ENCODE measurements at places on chromosomes 7 and 10.
A peak's percentile ranks its signal among the peaks of the same experiment; 100 is the strongest.

DNA sequence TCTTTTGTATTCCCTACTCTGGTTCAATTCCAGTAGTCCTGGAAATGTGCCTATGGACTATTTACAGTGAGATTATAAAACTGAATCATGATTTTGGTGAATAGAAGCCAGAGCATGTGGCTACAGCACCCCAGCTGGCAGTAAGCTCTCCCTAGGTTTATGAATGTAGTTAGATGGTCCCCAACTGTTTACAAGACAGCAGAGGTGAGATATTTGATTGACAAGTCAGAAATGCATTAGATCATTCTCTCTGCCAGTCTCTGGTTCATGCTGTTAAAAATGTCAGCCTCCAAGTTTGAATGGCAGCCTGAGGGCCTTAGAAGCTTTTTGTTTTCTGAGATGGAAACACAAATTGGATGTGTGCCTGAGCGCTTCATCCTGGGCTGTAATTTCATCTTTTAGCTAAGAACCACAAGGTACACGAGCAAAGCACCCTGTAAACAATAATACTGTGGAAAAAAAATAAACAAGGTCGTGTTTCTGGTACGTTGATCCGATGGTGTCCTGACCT, 85.0 kb downstream of the BTRC start:
- DNase-seq, result no peak

- DNase-seq, result no peak
Observed at GRCh38 chr7:40186586-40186985, 51.8 kb downstream of the SUGCT start.

GRCh38 chr10:83045731-83046130, 1093.6 kb upstream of the GHITM start:
- no peak for DNase-seq

- no peak for DNase-seq
Observed at GRCh38 chr7:70353946-70354335, 755.7 kb downstream of the AUTS2 start.

- DNase-seq, result no peak
Observed at GRCh38 chr10:127196282-127197153, at the start of gene INSYN2A. INSYN2A (minus strand) TSS chr10:127196591; CDS start chr10:127176395, 20,196 bp downstream.

- no peak for DNase-seq
Observed at GRCh38 chr7:84674236-84674913, 479.8 kb upstream of the SEMA3A start.

DNA sequence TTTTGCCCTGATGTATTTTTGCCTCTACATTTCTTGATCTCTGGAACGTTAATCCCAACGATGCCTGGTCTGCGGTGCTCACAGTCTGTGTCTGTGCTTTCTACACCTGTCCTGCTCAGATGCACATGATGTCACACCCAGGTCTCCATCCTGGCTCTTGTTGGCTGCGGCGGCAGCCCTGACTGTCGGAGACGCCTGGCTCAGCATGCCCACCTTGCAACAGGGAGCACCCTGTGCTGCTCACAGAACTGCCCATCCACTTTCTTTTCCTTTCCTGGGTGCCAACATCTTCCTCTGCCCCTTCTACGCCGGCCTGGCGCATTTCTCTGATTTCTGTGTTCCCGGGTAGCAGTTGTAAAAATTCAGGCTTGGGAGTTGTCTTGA, 106.2 kb downstream of the CUX1 start:
- no peak for DNase-seq

- DNase-seq, result no peak
Observed at GRCh38 chr7:37040330-37040729, 316.0 kb upstream of the AOAH start.

DNA sequence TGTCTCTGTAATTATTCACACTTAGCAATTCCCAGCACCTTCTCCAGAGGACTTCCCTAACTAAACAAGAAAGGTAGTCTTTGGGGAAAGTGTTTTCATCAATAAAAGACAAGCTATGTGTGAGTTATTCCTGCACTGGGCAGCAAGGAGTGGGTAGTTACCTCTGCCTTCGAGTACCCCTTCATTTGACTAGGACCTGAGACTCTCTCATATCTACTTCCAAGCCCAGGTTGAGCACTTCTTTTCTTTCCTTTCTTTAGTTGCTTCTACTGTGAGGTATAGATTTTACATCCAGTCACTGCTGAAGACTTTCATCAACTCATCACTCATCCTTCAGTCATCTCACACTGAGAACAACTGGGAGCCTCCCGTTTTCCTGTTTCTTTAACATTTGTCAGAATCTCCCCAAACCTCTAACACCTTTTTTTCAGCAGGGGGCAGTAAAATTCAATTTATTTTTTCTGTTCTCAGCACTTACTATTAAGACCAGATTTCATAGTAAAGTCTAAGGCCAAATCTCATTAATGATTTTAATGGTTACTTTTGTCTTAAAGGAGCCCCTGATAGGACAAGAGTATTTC, 80.1 kb upstream of the PRSS1 start:
- DNase-seq, result no peak

DNA sequence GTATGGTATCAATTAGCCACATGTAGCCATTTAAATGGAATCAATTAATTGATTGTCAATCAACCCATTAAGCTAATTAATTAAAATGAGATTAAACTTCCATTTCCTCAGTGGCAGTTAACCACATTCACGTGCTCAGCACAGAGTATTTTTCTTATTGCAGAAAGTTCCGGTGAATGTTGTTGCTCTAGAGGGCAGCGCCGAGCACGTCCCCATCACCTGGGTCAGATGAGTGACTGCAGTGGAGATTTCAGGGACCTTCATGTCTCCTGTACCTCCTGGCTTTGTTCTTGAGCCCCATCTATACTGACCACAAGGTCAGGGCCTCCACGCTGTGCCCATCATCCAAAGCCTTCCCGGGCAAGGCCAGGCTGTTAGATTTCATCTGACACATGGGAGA, 168.8 kb upstream of the MKI67 start:
- no peak for DNase-seq

DNA sequence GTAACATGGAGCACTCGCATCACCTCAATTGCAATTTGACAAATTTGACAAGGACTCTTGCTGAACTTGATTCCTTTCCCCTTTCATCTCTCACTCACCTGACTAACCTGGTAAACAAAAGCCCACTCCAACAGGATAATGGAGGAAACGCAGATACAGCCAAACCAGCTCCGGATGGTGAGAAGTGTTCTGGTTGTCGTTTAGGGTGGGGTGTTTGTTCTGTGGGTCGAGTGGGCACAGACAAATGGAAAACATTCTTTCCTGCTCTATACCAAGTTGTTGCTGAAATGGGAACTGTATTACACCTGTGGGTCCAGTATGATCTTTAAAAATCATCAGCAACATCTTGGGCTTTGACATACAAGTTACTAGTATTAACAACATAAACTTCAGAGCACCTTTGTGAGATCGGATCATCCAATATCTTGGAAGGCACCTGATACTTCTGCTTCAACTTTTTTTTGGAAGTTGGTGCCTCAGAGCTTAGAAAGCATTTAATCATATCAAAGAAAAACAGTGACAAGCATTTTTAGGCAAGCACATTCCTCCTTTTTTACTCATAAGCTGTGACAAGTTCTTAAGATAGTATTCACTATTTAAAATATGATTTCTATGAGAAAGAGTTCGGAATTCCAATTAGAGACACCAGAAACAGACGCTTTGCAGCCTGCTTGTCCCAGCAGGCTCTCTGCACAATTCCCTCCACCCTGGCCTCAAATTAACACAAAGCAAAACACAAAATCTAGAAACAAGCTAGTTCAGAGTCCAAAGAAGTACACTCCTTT, 58.1 kb downstream of the CCDC186 start:
- DNase-seq, result no peak

GRCh38 chr10:59102394-59102793, 74.0 kb upstream of the PHYHIPL start:
- DNase-seq, result no peak

- DNase-seq, result no peak
Observed at GRCh38 chr7:34675749-34676374, 17.8 kb downstream of the NPSR1 start.

DNA sequence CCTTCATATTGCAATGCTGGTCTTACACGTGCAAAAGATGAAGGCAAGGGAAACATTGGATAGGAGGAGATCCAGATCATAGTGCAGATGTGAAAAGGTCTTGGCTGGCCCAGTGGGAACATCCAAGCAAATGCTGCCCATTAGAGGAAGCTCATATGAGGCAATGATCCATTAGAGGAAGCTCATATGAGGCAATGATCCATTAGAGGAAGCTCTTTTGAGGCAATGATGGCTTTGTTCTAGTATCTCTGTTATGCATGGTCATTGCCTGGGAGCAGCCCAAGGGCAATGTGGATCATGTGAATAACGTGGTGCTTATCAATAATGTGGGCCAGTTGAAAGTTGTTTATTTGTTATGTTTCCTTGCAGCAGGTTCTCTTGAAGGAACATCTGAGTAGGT, 37.8 kb downstream of the STEAP4 start:
- DNase-seq, result no peak

DNA sequence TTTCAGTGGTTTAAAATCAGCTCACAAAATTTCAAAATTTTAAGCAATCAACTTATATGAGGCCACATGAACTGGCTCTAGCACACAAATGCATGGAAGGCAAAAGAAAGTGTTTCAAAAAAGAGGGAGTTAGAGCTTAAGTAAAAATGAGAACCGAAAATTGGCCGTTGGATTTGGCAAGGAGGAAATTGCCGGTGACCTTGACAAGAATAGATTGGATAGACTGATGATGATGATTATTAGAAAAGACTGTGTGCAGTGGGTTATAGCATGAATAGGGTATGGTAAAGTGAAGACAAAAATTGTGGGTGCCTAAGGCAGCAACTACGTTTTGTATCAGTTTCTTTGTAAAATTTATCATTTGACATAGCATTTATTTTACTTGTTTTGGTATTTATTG, 175.7 kb downstream of the SEMA3D start:
- no peak for DNase-seq

- no peak for DNase-seq
Observed at GRCh38 chr7:516606-517456, 2.8 kb downstream of the PDGFA start.

DNA sequence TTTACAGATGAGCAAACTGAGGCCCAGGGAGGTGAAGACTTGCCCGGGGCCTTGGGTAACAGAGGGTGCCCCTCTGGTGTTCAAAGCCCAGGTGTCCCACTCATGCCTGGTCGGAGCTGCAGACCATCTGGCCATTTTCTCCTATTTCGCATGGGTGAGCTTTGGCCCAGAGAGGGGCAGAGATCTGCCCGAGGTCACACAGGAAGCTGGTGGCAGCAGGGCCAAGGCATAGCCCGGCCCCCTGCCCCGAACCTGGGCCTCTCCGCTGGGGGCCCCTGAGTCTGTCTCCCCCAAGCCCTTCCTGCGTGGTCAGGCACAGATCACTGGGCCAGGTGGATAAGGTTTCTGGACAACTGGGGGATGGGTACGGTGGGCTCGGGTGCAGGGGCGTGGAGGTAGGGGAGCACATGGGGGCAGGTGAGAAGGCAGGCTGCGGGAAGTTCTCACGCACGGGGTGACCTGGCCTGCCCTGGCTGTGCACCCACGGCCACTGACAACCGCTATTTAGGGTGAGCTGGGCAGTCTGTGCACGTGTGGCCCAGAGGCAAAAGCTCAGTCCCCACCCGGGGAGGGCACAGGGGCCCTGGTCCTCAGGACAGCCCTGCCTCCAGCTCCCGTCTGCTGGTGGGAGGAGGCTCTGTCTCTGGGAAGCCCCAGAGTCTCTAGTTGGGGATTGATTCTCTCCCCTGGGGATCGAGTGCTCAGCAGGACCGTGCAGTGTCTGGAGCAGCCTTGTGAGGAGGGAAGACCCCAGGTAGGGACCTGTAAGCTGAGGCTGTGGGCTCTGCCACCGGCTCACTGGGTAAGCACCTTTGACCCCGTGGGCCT, 68.6 kb downstream of the UNCX start:
- DNase-seq, result no peak

GRCh38 chr7:69738396-69738951, 140.2 kb downstream of the AUTS2 start:
- DNase-seq, result no peak

- DNase-seq, result no peak
Observed at GRCh38 chr10:132186488-132187429, at the start of gene DPYSL4. DPYSL4 (plus strand) TSS chr10:132186948; CDS start chr10:132187064, 116 bp downstream.

DNA sequence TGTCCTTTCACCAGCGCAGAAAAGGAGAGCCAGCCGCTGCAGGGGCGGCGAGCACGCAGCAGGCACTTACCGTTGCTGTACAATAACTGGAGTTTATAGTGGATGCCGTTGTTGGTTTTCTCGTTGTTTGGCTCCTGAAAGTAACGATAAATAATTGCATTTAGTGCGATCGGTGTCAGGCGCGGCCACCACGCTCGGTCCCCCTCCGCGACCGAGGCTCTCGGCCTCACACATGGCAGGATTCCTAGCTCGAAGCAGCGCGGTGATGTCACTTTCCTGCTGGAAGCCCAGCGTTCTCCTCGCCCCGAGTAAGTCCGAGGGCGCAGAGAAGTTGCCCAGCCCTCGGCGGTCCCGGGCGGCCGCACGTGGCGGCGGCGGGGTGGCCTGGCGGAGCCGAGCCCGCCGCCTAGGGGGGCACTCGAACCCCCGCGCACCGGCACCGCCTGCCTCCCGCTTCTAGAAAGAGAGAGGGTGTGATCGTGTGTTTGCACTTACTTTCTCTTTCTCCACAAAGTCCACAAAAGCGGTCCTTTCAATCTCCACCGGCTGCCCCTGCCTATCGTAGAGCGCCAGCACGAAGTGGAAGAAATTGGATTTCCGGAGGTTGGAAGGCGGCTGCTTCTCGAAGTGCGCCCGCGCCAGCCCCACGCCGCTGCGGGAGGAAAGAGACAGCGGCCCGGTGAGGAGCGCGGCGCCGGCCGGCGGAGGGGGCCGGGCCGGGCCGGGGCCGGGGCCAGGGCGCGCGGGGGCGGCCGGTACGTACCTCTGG, 1.0 kb downstream of the EBF3 start:
- no peak for DNase-seq

- DNase-seq, result no peak
Observed at GRCh38 chr10:116692225-116692624, 50.1 kb downstream of the HSPA12A start.

DNA sequence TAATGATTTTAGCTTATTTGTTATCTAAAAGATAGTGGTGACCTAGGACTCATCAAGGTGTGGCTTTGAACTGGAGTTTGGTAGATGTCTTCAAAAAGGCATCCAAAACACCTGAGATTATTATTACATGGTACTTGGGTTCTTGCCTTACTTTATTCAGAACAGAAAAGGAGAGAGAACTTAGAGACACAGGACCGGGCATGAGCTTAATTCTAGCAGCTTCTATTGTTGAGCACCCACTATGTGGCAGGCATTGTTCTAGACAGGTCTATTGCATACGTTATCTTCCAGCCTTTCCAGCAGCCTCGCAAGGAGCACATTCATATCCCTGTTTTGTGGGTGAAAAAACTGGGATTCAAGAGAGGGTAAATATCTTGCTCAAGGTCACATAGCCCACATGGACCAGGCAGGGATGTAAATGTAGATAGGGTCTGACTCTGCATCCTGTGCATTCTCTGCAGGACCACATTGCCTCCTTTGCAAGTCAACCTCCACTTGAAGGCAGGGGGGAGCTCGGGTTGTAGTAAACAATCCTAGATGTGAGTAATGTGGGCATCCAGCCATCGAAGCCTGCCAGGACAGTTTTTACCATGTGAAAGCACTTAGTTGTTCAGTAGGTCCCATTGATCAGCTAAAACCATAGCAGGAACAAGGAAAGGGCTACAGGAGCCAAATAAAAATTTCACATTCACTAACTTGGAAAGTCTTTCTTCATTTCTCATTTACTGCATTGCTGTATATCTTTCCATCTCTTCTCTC, 551.4 kb downstream of the LRMDA start:
- DNase-seq, result no peak

GRCh38 chr7:118305671-118306070, 81.2 kb downstream of the ANKRD7 start:
- no peak for DNase-seq

- DNase-seq, result peak; percentile 62
Observed at GRCh38 chr10:69087590-69088470, at the start of gene SRGN. SRGN (plus strand) TSS chr10:69088103; CDS start chr10:69088158, 55 bp downstream.

GRCh38 chr10:131978366-131978765, 3.4 kb downstream of the BNIP3 start:
- no peak for DNase-seq

All from stimulated activated CD4-positive, alpha-beta T cell treated with anti-CD3 and anti-CD28 coated beads, Interleukin-12 subunit alpha, Interleukin-12 subunit beta, amount 100 ng/mL, for 48 hours (primary cell).